Smooth muscle cell of bladder (primary cell): ENCODE measurements at places on chromosomes 5 and 9. TPM values are rescaled to one million over a fixed set of nuclear protein-coding genes. Genes with fewer than 3 reads are reported as not detected.

Gene HMCN2
- under 0.01 TPM in 2 replicates for total RNA-seq

Gene SPAAR
- total RNA-seq, result 0.18 TPM in 1 of 2 replicates, not detected in the other

Gene SEC24A
- total RNA-seq, result 16.9 and 21.0 TPM in 2 replicates

Gene FOXD4L5
- under 0.01 TPM in 2 replicates for total RNA-seq

Gene IFNA2
- total RNA-seq, result not detected in 2 replicates

Gene CTXN3
- total RNA-seq, result not detected in 2 replicates

Gene MAT2B
- total RNA-seq, result 50.5 and 60.6 TPM in 2 replicates

Gene SLC46A2
- total RNA-seq, result not detected in 2 replicates

Gene HDHD3
- total RNA-seq, result 4.6 and 9.9 TPM in 2 replicates

Gene DDX4
- not detected in 2 replicates for total RNA-seq
